ENCODE measurements at places on chromosomes 2 and 18.
A peak's percentile ranks its signal among the peaks of the same experiment; 100 is the strongest.

GRCh38 chr2:172693037-172693436 lies 42.6 kb upstream of the RAPGEF4 start:
- peak; percentile 82 for DNase-seq

GRCh38 chr2:127097471-127097765 lies 9.5 kb downstream of the BIN1 start:
- DNase-seq = no peak

DNA sequence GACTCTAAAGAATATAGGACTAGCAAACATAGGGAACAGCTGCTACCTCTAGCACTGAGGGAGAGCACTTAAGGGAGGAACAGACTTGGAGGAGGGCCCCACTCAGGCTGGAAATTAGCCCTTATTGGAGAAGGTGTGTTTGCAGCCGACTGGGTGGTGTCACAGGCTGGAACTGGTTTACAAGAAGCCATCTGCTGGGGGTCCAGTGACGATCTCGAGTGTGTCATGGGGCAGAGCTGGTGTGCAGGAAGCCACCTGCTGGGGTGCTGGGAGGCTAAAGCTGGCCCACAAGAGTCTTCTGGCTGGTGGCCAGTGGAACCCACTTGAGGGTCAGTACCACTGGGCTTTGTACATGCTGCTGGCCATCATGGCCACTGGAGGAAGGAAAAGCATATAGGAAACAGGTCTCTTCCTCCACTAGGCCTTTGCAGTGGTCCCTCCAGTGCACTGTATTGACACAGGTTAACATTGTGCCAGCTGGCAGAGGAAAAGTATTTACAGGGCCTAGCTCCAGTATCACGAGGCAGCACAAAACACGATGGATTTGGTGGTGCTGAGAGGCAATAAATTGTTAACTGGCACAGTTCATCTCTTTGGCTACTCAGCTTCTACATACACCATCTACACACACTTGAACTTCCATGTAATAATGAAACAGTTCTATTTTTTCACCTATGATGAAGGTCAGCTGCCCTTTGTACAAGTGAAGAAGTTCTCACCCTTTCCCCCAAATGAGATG lies 43.6 kb downstream of the MAP3K20 start:
- no peak for DNase-seq

GRCh38 chr2:10233131-10234012 lies 69.3 kb upstream of the HPCAL1 start:
- DNase-seq = no peak

DNA sequence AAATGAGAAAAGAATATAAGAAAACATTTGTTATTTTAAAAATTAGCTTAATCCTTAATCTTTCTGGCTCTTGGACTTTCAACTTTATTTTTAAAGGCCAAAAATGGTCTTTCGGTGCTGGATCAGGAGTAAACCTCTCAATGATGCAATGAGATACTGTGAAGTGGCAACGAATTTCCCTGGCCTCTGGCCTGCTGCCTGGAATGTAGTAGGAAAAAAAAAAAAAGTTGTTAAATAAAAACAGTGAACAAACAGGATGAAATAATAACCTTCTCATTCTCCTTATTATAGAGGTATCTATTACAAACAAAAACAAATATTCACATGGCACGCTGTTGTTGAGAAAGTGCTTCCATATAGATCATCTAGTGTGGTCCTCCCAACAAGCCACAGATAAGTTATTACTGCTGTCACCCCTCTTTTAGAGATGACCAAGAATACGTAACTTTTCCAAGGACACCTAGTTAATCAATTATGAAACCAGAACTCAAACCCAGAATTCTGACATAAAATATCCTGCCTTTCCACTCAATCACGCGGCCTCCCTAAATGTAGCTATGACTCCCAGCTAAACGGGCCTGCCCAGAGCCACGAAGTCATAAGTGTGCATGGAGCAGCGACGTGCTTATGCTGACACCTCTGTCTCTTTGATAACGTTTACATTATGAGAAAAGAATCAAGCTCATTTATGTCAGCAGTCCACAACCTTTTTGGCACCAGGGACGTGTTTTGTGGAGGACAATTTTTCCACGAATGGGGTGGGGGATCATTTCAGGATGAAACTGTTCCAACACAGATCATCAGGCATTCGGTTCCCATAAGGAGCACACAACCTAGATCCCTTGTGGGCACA lies 170.9 kb downstream of the BCL2 start:
- no peak for DNase-seq

DNA sequence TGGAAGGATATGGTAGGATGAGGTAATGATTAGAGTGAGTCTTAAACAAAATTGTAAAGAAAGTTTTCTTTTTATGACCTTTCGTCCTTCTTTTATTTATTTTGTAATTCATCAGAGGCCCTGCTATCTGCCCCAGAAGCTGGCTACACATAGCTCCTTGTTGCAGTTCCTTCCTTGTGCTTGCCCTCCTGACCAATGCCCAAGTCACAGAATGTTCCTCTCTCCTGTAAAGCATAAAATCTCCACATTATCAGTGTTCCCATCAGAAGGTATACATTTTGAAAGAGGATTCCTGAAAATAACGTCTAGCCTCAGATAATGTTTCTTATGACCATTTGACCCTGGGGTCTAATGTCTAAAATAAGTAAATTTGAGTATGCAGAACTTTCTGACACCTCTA lies 78.3 kb downstream of the RND3 start:
- DNase-seq = no peak

GRCh38 chr18:1999387-1999786 lies 571.9 kb downstream of the METTL4 start:
- no peak for DNase-seq

Measured in SJSA1 (cell line).